Stimulated activated CD4-positive, alpha-beta T cell treated with anti-CD3 and anti-CD28 coated beads, TNF-alpha, amount 100 ng/mL, for 24 hours (primary cell): ENCODE measurements at places on chromosomes 11 and 22.

DNA sequence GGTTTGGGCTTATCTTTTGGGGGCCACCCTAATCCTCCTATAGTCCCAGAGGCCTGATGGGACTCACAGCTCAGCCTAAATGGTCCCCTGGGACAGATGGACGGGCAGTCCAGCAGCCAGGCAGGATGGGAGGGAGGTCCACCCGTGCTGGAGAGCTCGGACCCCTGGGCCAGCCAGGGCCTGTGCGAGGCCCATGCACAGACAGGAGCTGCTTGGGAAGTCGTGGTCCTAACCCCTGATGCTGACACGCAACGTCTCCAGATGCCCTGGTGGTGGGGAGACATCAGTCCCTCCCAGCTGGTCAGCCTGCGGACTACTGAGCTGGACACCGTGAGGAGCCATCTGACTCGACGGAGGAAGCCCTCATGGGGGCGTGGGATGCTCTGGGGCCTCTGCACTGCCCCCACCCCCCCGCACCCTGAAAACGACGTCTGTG is 31.2 kb upstream of the MUC5AC start:
- DNase-seq: no peak

GRCh38 chr11:20364341-20364792 is 853 bp downstream of the HTATIP2 start:
- no peak for DNase-seq

- peak; percentile 67 for DNase-seq
These were observed 475 bp downstream of the PITPNB start for GRCh38 chr22:27918341-27919221.

DNA sequence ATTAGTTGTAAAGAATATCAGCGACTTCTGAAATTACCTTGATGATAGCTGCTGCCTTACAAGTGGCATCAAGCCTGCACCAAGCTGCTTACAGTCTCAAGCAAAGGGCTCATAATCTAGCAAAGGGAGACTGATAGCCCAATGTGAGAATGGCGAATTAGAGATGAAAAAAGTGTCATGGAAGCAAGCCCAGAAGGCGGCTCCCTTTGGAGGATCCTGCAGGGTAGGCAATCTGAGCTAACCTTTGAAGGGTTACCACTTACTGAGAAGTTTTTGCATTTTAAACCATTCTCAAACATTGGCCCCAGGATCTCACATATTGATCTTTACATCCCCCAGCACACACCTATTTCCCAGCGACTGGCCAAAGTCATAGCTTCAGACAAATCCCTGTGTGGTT is 18.5 kb downstream of the GAB2 start:
- no peak for DNase-seq

GRCh38 chr11:103662880-103663279 is 373.6 kb upstream of the DDI1 start:
- DNase-seq: no peak

DNA sequence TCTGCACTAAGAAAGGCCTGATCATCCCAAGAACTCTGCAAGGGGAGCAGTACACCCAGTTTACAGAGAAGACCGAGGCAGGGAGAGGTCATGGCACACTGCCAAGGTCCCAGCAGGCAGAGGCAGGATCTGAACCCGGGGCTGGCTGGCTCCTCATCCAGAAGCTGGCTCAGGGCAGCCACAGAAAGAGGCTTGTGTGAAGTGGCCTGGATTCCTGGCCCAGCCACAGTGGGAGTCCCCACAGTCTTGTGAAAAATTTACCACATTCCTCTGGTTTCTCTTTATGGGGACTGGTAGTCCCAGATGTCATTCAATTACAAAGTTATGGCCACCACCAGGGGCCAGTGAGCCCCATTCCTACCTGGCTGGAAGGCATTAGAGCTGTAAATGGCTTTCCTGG is 440.5 kb downstream of the MIAT start:
- no peak for DNase-seq

GRCh38 chr11:106077609-106078455 is at the start of gene AASDHPPT:
AASDHPPT (plus strand) TSS chr11:106077662; CDS start chr11:106077711, 49 bp downstream.
- no peak for DNase-seq

- DNase-seq: no peak
These were observed 68.3 kb upstream of the NAV2 start for GRCh38 chr11:19644316-19644715.

DNA sequence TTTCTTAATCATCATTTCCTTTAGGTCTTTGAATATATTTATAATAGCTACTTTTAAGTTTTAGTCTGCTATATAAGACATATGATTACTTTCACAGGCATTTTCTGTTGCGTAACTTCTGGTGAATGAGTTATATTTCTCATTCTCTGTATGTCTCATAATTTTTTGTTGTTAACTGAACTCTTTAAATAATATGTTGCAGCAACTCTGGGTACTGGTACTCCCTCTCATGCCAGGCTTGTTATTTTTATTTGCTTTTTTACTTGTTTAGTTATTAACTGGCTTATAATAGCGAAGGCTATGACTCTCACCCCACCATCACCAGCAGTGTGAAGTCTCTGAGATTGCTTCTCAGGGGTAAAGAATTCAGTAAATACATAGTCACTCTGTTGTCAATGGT is 524.2 kb upstream of the CHORDC1 start:
- DNase-seq: no peak

- peak; percentile 33 for DNase-seq
These were observed 1.6 kb downstream of the CCND1 start for GRCh38 chr11:69642549-69642912.

- no peak for DNase-seq
These were observed 126.1 kb upstream of the TEAD1 start for GRCh38 chr11:12547953-12548650.

DNA sequence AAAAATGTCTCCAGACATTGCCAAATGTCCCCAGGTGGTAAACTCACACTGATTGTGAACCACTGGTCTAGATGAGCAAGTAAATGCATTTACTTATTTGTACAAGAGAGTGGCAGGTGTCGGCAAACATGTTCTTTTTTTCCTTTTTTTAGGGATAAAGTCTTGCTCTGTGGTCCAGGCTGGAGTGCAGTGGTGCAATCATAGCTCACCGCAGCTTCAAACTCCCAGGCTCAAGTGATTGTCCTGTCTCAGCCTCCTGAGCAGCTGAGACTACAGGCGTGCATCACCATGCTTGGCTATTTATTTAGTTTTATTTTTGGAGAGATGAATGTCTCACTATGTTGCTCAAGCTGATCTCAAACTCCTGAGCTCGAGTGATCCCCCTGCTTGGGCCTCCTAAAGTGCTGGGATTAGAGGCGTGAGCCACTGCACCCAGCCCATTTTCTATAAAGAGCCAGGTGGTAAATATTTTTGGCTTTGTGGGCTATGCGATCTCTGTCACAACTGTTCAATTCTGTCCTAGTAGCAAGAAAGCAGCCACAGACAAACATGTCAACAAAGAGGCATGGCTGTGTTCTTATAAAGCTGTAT is 1.4 kb downstream of the VPREB1 start:
- DNase-seq: no peak

DNA sequence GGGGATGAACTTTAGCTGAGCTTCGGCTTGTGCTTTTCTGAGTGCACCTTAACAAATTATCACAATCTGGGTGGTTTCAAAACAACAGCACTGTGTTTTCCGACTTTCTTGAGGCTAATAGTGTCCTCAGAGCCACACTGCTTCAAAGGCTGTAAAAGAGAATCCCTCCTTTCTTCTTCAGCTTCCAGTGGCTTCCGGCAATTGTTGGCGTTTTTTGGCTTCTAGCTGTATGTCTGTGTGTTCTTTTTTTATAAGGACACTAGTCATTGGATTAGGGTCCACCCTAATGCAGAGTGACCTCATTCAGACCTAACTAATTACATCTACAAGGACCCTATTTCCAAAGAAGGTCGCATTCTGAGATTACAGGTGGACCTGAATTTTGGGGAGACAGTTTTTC is 30.6 kb downstream of the KIAA1671 start:
- DNase-seq: no peak

DNA sequence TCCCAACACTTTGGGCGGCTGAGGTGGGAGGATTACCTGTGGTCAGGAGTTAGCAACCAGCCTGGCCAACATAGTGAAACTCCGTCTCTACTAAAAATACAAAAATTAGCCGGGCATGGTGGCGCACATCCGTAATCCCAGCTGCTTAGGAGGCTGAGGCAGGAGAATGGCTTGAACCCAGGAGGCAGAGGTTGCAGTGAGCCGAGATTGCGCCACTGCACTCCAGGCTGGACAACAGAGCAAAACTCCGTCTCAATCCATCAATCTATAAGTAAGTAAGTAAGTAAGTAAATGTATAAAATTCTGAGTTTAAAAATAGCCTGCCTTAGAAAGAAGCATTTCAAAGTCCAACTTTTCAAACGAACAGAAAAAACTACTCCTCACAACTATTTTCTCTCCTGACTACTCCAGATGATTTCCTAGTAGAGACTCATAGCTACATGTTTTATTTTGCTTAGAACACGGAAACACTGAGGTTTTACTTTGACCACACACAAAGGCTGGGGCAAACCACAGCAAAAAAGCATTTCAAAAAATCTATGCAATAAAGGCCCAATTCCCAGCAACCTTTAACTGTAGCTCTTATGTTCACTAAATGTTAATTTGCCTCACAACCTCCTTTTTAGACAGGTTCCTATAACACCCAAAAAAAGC is 16.3 kb downstream of the SPTY2D1 start:
- DNase-seq: no peak

DNA sequence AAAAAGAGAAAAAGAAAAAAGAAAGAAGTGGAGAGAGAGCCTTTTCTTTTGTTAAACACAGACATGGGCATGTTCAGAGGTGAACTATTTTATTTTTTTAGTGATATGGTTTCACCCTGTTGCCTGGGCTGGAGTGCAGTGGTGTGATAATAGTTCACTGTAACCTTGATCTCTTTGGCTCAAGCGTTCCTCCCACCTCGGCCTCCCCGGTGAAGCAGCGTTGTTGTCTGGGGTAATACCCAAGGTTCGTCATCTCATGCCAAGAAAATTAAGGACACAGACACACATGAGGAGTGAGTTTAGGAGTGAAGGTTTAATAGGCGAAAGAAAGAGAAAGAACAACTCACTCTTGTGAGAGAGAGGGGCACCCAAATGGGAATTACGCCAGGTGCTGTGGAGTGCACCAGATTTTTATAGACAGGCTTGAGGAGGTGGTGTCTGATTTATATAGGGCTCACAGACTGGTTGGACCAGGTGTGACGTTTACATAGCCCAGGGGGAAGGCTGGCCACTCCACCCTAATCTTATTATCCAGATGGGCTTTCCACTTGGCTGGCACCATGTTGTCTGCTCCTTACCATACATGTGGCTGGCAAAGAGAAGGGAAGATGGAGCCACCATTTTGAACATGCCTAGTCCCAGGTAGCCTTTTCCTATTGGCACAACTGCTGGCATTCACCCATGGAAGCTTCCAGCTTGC is 42.3 kb downstream of the GRAMD1B start:
- no peak for DNase-seq

- no peak for DNase-seq
These were observed 894 bp downstream of the ADA2 start for GRCh38 chr22:17218341-17218740.

DNA sequence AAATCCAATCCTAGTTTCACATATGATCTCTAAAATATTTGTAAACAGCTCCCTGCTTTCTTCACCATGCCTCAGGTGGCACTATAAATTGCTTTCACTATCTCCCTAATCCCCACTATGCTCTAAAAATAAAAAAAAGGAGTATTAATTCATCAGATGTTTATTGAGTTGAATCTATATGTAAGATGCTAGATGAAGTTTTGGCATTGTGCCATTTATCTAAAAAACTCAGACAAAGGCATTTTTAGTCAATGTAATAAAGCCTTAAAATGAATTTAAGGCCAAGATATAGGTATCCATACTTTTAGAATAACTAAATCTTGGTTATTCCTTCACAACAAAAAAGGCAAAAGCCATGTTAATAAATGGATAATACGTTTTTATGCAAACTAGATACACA is 373.9 kb downstream of the ETS1 start:
- no peak for DNase-seq

GRCh38 chr11:60699284-60699691 is at the start of gene MS4A8:
MS4A8 (plus strand) TSS chr11:60699612; CDS start chr11:60700861, 1,249 bp downstream.
- DNase-seq: no peak

- DNase-seq: no peak
These were observed 2.8 kb upstream of the DIXDC1 start for GRCh38 chr11:111934306-111934705.

DNA sequence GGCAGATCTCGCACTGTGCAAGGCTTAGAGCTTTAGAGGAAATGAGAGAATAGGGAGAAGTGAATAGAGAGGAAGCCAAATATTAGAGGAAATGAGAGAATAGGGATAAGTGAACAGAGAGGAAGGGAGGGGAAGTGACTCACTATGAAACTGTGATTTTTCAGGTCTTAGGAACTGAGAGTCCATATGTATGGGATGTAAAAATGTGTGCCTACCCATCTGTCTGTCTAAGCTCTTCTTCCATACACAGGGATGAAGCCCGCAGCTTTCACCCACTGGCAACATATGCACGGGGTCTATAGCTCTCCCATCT is 6.4 kb upstream of the CCDC86 start:
- DNase-seq: no peak

- peak; percentile 52 for DNase-seq
These were observed 1.5 kb upstream of the TOLLIP start for GRCh38 chr11:1310772-1311468.

GRCh38 chr11:11510939-11511338 is 110.9 kb downstream of the GALNT18 start:
- DNase-seq: no peak

DNA sequence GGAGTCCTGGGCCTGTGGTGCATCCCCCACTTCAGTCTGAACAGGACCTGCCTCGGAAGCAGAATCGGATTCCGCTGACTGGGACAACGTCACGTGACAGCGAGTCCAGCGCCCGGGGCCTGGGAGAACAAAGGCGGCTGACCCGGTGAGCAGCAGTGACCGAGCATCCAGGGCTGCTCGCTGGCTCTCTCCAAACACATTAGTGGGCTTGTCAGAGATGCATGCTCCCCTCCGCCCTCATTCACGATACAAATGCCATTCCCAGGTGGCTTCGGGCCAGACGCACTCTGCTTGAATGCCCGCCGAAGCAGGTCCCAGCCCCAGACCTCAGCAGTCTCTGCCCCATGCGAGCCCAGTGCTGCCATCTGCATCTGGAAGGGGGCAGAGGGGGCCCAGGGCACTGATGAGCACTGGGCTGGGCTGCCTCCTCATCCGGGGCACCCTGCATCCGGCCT is 91.0 kb downstream of the WNT7B start:
- no peak for DNase-seq

DNA sequence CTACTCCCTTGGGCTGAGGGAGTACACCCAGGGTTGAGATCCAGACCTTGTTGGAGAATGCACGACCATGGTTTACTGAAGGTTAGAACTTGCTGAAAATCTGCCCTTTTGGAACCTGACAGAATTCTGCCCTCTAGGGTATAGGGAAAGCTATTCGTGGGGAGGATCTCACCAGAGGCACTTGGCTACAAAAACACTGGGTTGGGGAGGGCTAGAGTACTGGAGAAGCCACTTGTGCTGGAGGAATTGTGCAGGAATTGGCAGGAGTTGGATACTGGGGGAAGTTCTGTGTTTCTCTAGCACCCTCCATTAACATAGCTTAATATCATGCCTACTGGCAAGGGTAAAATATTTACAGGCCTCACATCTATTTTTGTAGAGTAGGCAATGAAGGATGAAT is 55.8 kb downstream of the PPME1 start:
- no peak for DNase-seq
